Forelimb muscle (tissue), 1 donor: ENCODE measurements at places on chromosomes 11 and 22. TPM values are rescaled to one million over a fixed set of nuclear protein-coding genes. Genes with fewer than 3 reads are reported as not detected.

DNA sequence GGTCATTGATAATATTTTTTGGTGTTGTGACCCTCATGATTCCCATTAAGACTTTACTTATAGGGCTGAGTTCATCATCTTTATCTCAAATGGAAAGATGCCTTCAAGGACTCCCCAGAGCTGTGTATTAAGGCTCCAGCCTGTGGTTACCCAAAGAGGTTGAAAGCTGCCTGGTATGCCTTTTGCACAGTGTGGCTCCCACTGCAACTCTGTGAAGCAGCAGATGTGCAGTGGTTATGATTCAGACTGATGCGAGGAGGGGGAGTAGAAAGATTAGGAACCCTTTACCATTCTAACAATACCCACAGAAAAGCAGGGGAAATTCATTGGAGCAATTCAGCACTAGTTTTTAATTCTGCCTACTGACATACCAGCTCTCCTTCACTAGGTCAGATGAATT is 560.0 kb downstream of the INSC start:
- DNase-seq: no peak

DNA sequence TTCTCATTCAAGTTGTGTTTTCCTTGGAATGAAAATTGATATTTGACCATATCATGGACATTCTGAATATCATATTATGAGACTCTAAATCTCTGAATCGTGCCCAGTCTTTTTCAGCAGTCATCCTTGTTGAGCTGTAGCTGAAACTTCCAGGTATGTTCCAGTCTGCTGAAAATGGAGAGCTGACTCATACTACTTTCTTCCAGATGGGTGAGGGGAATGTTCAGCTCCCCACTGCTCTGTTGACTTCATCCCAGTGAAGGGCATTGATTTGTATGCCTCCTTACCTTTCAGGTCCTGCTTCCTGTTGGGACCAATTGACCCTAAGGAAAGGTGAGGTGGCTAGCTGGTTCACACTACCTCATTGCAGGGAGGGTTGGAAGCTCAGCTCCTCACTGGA is 3.5 kb downstream of the OR5P2 start:
- no peak for DNase-seq

GRCh38 chr11:132793831-132794230 is 738.5 kb downstream of the OPCML start:
- no peak for DNase-seq

DNA sequence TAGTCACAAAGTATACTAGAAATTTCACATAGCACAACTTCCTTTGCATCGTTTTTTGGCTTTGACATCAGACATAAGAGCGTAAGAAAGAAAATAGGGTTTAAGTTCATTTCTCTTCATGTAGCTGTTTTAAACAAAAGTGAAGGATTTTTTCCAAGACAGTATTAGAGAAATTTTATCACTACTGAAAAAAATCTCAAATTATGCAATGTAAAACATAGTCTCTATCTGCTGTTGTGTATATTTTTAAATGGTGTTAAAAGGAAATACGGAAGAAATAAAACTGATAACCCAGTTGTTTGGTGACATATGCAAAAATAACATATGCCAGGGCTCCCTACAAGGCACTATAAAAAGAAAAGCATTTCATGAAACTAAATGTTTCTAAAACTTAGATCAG is 1449.4 kb downstream of the LRRC4C start:
- DNase-seq: no peak

The HBG1 gene
- polyA plus RNA-seq: 9.4 TPM

- DNase-seq: no peak
Observed at GRCh38 chr22:44885806-44886360, 123.9 kb downstream of the PHF21B start.

The FGF4 gene
- 12.0 TPM for polyA plus RNA-seq

GRCh38 chr11:128551611-128552335 is 35.6 kb downstream of the ETS1 start:
- no peak for DNase-seq

GRCh38 chr22:47673557-47673956 is 911.1 kb downstream of the TBC1D22A start:
- no peak for DNase-seq

- DNase-seq: no peak
Observed at GRCh38 chr11:111766834-111767142, 599 bp upstream of the PPP2R1B start.

DNA sequence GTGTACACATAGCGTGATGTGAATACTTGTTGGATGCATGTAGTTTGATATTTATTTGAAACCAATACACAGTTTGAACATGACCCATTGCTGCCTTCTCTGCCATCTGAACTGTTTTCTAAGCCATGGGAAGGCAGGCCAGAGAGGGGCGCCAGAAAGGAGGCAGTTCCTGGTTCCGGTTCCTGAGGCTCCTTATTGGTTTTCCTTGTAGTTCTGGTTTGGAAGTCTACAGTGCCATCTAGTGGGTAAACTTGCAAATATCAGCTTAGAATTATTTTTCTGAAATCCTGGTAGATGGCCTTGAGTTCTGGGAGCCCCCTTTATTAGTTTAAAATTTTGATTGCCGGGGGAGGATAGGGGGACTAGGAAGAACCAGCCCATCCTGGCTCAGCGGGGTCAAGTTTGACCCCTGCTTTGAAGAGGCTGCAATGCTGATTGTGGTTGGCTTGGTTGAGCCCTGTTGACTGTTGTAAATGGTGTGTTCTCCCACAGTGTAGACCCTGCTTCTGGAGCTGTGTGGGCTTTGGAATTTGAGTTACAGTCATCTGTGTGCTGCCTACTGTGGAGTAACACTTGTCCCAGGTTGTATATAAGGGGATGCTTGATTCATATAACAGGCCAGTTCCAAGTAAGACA is 48.4 kb downstream of the GRAMD1B start:
- DNase-seq: peak; percentile 45

The H19 gene
- 12,528 TPM for polyA plus RNA-seq

The KCTD21 gene
- 7.2 TPM for polyA plus RNA-seq

The PACSIN3 gene
- 250 TPM for polyA plus RNA-seq

DNA sequence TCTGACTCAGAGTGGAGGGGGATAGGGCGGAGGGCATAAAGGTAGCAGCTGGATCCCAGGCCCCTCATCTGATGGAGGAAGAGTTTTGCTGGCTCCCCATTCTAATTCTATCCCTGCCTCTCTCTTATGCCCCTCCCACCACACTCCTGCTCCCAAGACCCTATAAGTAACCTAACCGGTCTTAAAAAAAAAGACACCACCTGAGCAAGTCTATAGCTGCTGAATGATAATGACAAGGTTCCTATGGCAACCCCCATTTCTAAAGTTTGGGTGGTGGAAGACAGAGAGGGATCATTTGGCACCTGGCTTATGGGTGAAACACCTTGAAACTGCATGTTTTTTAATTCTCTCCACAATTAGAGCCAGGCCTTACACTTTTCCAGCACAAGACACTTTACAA is 69.6 kb downstream of the LARGE1 start:
- DNase-seq: no peak

- DNase-seq: no peak
Observed at GRCh38 chr11:46385169-46386004, 3.9 kb downstream of the MDK start.

DNA sequence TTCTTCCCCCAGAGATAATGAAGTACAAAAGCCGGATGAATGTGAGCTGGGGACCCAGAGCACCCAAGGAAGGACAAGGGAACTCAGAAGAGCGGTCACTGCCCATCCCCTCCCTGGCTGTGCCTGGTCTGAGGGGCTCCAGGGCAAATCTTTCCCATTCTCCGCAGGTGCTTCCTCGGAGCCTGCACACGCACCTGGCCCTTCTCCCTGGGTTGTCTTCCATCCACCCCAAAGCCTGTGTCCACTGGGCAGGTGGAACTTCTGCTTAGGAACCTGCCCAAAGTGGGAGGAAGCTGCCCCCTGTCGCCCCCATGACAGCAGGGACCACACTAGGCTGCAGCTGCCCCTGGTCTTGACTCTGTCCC is 121.0 kb upstream of the FGF3 start:
- no peak for DNase-seq

DNA sequence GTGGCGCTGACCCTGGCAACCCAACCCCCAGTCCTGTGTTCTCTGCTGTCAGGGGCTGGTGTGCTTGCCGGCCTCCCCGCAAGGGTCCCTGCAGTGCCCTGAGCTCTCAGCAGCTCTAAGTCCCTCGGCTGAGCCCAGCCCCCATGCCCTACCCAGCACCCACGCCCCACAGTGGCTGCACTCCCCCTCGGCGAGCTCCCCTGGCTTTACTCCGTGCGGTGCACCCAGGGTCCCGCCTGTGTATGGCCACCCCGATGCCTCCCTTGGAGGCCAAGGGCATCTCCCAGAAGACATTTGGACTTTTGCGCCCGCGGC is 72.5 kb upstream of the SHISAL1 start:
- no peak for DNase-seq

- no peak for DNase-seq
Observed at GRCh38 chr11:121606354-121606753, 153.6 kb upstream of the SORL1-AS1 start.

The CEP126 gene
- polyA plus RNA-seq: 3.1 TPM

The TSPAN18 gene
- polyA plus RNA-seq: 37.2 TPM

The KRTAP5-7 gene
- polyA plus RNA-seq: not detected

DNA sequence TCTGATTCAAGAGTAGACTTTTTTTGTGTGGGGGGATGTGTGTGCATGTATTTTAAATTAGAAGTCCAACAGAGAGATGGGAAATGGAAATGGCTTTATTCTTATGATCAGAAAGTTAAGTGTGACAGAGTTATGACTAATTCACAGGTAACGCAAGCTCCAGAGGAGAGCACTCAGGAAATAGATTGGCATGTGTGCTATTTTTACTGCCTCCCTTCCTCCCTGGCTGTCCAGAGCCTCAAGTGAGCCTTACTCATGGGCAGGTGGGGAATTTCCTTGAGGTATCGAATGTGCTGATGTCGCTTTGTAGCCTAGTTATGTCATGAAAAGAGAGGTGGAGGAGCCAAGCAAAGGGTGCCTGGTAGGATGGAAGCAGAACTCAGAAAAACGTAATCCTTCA is 70.3 kb upstream of the BDNF start:
- no peak for DNase-seq

The OR10W1 gene
- not detected for polyA plus RNA-seq

DNA sequence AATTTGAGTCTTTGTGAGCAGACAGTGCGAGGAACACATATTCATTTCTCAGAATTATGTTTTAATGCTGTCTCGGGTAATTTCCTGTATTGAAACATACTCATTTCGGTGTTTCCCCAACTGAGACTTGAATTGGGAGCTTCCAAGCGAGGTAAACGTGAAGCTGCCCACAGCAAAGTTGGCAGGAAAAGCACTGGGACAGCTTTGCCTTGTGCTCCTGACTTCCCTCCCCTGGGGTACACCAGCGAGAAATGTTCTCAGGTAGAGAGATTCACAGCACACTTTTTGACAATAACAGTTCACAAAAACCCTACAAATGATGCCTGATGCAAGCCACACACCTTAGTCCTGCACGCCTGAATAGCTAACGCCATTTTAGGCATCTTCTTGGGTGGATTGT is 3.1 kb downstream of the HTR3B start:
- no peak for DNase-seq

GRCh38 chr22:44291674-44292360 is 20.9 kb downstream of the SHISAL1 start:
- no peak for DNase-seq

- DNase-seq: no peak
Observed at GRCh38 chr11:95768521-95768920, 21.1 kb downstream of the FAM76B start.

DNA sequence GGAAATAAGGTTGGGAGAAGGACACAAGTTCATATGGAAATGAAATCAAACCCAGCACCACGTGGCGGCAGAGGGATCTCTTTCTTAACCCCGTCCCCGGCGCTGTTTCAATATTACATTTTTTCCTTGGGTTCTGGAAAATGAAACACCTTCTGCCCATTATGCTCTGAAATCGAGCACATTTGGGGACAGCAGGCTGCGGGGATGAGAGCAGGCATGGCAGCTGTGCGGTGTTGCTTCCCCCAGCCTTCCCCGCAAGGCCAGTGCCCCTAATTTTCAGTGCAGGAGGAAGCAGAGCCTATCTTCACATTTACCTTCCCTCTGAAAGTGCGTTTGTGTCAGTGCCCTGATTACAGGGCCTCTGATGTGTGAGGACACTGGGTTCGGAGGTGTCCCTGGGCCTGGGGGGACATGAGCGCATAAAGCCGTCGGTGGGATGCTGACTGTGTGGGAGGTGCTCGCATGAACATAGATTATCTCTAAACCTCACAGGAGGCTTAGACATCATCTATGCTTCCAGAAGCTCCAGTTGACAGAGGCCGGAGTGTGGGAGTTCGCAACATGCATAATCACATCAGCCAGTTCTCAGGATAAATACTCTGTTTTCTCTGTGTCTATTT is 921.3 kb downstream of the BRD1 start:
- DNase-seq: no peak

The OR51B4 gene
- not detected for polyA plus RNA-seq

DNA sequence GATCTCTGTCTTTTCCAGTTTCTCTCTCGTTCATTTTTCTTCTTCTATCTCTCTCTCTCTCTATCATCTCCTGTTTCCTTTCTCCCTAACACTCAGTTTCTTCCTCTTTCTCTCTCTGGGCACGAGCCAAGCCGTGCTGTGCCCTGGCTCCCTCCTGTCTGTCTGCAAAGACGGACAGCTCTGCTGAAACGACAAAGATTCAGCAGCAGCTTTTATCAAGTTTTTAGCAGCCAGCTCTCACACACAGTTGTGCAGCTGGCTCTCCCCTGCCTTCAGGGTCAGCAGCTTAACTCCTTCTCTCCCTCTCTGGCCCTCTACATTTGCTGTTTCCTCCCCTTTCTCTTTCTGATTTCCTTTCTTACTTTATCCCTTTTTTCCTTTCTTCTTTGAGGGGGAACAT is 352.0 kb upstream of the MPPED2 start:
- no peak for DNase-seq

DNA sequence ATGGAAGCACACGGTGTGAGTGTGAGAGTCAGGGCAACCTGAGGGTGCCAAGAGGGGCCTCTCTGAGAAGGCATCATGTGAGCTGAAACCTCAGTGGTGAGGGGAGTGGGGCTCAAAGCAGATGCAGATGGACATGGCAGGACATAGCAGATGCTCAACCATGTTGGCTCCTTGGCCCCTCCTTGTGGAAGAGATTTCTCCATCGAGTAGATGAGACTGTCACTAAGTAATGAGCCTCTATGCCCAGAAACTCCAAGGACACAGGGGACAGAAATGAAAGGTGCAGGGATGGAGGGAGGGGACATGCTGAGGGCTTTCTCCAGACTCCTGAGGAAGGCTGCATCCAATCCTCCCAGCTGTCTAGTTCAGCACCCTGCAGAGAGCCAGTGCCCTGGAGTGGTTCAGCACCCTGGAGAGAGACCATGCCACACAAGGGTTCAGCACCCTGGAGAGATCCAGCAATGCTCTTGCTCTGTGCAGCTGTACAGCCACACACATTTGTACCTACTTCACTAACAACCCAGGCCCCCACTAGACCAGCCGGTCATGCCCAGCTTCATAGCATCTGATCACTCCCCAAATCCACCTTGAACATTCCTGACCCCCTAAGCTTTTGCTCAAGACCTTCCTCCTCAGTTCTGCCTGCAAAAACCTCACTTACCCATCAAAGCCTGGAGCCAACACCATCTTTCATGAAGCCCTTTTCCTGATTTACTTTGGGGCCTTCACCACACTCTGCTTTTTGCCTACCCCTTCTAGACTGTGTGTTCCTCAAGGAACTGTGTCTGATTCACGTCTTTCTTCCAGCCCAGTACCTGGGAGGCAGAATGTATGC is 252.0 kb downstream of the CTTN start:
- DNase-seq: peak; percentile 60

The ATP6V1E1 gene
- 81.7 TPM for polyA plus RNA-seq
